ENCODE measurements at places on chromosomes 4 and X.

DNA sequence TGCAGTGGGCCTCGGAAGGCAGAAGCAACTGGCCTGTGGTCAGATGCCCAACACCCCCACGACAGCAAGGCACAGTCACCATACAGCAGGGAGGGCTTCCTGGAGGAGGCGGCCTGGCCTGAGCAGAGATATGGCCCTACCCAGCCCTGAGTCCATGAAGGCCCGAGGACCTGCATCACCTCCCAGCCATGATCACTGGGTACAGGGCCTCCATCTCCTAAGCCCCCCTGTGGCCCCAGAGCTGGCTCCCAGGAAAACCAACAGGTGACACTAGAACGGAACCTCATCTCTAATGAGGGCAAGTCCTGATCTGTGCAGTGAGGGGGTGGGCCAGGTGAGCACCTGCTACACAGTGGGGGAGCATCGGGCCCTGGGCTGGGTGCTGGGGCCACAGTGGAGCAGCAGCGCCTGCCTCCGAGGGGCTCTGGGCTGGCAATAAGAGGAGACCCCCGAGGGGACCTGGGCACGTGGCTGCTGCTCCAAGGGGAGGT is 26.2 kb upstream of the MXD4 start:
- no peak for DNase-seq

GRCh38 chr4:101885574-101885973 is 95.0 kb downstream of the BANK1 start:
- no peak for DNase-seq

GRCh38 chrX:34659575-34659974 is 2.5 kb upstream of the TMEM47 start:
- DNase-seq, result no peak

- DNase-seq, result no peak
These were observed 72.7 kb upstream of the HGFAC start for GRCh38 chr4:3368841-3369760.

- DNase-seq, result no peak
These were observed 40.0 kb downstream of the RBPJ start for GRCh38 chr4:26360864-26361263.

- no peak for DNase-seq
These were observed 32.8 kb downstream of the FHDC1 start for GRCh38 chr4:152968806-152969394.

- no peak for DNase-seq
These were observed 19.5 kb upstream of the HADH start for GRCh38 chr4:107970063-107970798.

- no peak for DNase-seq
These were observed 81.8 kb downstream of the MTMR1 start for GRCh38 chrX:150774798-150775568.

- DNase-seq, result no peak
These were observed 27.7 kb downstream of the DMP1 start for GRCh38 chr4:87677731-87678130.

DNA sequence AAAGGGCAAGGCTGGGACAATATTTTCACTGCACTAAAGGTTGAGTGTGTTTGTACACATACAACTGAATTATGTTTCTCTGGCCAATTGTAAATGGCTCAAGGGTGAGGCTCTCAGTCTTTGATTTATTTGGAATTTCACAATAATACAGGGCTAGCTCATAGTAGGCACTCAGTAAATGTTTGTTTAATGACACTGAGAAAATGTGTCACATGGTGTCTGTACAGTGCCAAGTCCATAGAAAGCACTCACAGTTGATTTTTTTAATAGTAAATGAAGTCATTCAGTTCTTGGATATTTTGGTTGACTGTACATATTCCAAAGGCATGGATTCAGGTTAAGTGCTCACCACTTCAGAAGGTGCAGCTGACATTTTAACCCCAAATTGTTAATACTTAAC is 176.4 kb downstream of the IL1RAPL2 start:
- no peak for DNase-seq

GRCh38 chrX:131729295-131729694 is 185.4 kb downstream of the OR13H1 start:
- no peak for DNase-seq

GRCh38 chr4:52157641-52158316 is 106.7 kb downstream of the SPATA18 start:
- no peak for DNase-seq

DNA sequence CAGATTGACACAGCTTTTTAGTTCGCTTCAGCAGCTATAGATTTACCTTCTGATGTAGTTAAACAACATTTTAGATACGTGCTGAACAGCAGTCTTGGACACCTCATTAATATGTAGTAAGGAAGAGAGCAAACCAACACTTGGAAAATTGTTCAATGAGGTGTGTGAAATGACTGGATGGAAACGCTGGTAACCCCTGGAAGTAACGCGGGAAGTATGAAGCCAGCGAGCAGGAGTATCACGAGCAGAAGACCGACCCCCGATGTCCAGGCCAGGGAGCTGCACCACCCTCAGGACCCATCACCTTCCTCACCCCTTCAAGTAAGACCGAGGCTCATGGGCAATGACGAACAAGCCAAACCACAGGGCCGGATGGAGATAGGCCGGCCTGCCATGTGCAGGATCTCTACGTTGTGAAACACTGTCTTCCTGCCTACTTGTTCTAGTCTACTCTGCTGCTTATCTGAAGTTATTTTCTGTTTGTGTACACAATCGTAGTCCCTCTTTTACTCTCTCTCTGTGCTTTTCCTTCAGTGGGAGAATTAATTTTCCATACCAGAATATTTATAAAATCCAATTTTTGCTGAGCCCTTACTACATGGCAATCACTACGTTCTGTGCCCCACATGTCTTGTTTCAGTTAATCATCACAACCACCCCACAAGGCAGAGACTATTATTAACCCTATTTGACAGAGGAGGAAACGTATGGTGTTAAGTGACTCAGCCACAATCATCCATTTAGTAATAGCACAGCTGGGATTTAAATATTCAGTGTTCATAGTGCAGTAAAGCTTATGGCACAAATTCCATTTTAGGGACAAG is 221.7 kb downstream of the APBB2 start:
- DNase-seq, result peak; percentile 28

DNA sequence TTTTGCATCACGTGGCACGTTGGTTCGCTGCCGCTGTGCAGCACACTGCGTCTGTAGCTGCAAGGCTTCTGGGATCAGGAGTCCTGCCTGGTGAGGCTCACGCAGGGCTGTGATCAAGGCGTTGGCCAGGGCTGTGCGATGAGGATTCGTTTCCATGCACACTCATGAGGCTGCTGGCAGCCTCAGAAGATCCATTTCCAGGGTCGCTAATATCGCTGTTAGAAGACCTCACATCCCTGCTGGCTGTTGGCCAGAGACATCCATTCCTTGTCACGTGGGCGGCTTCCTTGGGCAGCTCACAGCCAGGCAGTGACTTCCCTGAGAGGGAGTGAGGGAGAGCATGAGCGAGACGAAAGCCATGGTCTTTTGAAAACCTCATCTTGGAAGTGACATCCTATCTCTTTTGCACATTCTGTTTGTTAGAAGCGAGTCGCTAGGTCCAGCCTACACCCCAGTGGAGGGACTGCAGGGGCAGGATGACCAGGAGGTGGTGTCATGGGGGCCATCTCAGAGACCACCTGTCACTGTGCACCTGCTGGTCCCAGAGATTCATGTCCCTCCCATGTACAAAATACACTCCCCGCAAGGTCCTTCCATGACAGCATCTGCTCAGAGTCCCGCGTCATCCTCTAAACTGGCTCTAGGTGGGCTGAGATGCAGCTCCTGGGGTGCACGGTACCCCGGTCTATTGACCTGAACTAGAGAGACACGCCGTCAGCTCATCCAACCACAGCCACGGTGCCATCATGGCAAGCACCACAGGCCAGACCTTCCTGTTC is 12.2 kb downstream of the RGS12 start:
- DNase-seq, result peak; percentile 8

DNA sequence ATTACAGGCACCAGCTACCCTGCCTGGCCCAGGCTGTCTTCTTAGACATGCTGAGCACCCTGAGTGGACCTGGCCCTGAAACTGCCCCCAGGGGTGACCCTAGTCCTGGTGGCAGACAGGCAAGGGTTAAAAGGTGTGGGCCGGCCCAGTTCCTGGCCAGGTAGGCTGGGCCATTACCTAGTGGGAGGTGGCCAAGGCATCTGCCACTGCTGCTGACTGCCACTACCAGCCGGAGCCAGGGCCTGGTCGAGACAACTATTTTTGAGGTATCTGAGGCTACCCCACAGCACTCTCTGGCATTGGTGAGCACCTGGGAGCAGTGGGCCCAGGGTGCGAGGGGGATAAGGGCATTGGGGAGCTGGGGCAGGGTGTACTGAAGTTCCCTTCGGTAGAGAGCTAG is at the start of gene CCDC120:
Gene CCDC120 (plus strand): TSS at position 206 of the 400 bp plus-strand sequence. CDS start 3,043 bp downstream, outside the sequence.
- DNase-seq, result no peak

GRCh38 chr4:110196871-110197528 is 1.4 kb downstream of the ELOVL6 start:
- DNase-seq, result peak; percentile 56

- no peak for DNase-seq
These were observed 7.1 kb downstream of the SLC49A3 start for GRCh38 chr4:681736-682451.

- DNase-seq, result no peak
These were observed 28.3 kb upstream of the BTC start for GRCh38 chr4:74822603-74823002.

GRCh38 chrX:53395605-53396298 is 26.7 kb downstream of the SMC1A start:
- no peak for DNase-seq

DNA sequence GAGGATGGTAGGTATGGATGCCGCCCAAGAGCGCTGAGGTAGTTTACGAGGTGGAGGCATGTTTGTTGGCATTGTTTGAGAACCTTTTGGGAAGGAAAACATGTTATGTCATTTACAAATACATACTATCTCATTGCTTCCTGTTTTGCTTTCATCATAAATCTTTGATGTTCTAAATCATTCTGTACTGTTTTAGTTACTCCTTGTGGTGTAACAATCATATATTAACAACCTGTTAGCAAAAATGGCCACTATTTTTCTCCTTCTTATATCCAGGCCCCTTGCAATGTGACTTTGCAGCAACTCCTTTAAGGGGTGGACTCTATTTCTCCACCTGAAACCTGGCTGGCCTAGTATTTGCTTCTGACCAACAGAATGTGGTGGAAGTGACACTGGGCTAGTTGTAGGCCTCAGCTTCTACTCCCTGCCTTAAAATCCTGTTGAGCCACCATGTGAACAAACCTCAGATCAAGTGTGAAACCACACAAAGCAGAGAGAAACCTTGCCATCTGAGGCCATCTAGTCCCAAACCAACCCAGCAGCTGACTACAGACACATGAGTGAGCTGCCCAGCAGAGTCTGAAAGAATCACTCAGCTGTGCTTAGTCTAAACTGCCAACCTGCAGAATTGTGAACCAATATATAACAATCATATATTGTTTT is 15.8 kb upstream of the CXorf38 start:
- DNase-seq, result no peak

DNA sequence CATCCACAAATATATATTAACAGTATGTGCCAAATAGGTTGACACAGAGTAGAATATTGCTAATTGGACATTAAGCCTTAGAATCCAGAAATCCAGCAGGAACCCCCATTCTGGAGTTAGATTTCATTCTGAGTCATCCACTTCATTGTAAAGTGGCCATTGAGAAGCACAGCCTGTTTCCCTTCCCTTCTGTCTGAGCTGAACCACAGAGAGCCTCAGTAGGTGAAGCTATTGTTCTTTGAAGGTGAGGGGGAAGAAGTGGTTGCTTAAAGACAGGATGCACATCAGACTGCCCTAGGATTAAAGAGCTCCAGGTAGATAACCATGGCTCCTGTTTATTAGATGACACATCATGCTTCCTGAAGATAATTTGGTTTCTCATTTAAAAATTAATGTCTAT is 30.6 kb upstream of the MCF2 start:
- DNase-seq, result peak; percentile 0

GRCh38 chrX:151762802-151763201 is 28.3 kb downstream of the CNGA2 start:
- no peak for DNase-seq

DNA sequence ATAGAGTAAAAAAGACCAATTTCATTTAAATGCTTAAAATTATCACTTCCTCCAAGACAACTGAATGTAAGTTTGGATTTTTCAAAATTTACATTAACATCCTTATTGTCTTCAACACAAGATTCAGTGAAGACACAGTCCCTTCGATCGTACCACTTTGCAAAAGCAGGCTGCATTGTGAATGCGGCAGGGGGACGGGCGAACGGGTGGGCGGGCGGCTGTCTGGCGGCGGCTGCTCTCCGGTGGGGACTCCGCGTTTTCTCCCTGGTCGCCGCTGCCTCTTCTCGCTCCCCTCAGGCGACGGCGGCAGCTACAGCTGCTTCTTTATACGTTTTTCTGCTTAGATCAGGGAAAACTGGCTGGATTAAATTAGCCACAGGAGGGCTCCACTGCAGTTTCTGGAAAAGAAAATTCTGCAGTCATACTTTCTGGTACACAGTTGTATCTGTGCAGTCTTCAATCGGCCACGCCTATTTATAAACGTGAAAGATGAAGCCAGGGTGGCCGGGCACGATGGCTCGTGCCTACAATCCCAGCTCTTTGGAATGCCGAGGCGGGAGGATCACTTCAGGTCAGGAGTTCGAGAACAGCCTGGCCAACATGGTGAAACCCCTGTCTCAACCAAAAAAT is 33.9 kb upstream of the HPF1 start:
- peak; percentile 58 for DNase-seq

DNA sequence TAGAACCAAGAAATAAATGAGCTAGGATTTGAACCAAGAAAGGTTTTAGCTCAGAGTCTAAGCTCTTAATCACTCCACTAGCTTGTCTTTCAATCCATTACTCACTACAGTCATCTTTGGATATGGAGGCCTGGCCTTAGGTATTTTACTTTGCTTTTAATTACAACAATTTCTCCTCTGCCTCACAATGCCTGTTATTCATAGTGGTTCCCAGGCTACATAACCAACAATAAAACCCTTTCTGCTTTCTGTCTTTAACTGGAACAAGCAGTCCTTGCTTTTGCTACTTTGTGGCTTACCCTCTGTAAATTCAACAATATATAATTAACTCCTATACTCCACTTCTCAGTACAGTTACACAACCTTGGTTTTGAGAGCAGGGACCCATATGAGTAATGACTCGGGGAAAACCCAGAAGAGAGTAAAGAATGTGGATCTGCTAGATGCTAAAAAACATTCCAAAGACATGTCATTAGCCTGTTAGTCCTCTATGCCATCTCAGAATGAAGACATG is 94.7 kb upstream of the NAP1L5 start:
- peak; percentile 90 for DNase-seq

- no peak for DNase-seq
These were observed 2.0 kb upstream of the RIPPLY1 start for GRCh38 chrX:106905064-106905708.

- DNase-seq, result peak; percentile 2
These were observed 46.0 kb downstream of the TFDP3 start for GRCh38 chrX:133171962-133172708.

- DNase-seq, result peak; percentile 4
These were observed 11.7 kb downstream of the LIN54 start for GRCh38 chr4:82998898-82999297.

GRCh38 chr4:64614276-64614675 is 205.0 kb upstream of the TECRL start:
- DNase-seq, result no peak

- DNase-seq, result no peak
These were observed 27.7 kb downstream of the ENPP6 start for GRCh38 chr4:184189966-184190365.

All from kidney glomerular epithelial cell (primary cell).